ENCODE measurements at places on chromosomes 2 and 18.

- DNase-seq: no peak
Measured at GRCh38 chr2:21198637-21199036, 74.9 kb downstream of the TDRD15 start.

DNA sequence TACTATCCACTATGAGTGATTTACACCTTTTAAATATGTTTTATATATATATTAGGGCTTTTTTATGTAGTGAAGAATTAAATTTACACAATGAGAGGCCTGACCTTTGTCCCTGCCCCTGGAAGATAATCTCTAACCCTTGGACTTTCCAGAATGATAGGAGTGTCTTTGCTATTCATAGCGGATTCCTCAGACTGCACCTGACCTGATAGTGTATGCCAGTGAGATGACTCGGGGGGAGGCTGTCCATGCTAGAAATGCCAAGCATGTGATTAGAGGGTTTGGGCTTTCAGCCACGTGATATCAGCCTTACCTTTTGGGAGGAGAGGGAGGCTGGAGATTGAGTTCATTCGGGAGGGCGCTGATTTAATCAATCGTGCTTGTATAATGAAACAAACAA is 44.1 kb upstream of the LHCGR start:
- DNase-seq: no peak

- no peak for DNase-seq
Measured at GRCh38 chr2:45944074-45944473, 292.6 kb downstream of the PRKCE start.

- no peak for DNase-seq
Measured at GRCh38 chr2:98726205-98726604, 4.7 kb downstream of the MGAT4A start.

DNA sequence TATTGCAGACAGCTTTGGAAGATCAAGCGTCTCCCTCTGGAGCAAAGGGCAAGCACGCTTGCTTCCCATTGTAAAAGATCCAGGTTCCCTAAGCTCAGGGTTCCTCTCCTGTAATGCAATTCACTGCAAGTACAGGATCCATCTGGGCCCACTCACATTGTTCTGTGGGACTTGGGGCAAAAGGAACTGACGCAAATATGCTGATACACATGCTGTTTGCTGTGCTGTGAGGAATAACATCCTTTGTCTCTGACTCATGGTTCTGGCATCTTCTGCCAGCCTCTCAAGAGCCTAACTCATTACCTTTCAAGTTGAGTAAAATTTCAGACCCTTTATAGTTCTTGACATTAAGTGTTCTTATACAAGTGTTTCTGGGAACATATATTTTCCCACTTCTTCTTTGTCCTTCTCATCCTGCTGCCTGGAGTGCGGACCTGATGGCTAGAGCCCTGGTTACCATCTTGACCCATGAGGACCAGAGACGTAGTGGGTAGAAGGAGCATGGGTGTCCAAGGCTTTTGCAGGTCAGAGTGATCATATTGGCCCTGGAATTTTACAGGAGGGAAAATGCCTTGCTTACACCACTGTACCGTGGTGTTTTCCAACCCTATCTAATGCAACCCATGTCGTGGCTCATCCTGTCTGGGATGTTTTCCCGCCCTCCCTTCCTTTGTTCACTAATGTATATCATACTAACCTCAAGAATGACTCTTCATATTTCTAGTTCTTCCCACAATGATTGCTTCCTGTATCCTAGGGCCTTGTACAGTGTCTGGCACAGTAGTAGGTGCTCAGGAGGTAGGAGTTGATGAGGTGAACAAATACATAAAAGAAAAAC is 145.7 kb upstream of the GLI2 start:
- no peak for DNase-seq

GRCh38 chr18:35466334-35466733 is 31.4 kb downstream of the INO80C start:
- DNase-seq: no peak

DNA sequence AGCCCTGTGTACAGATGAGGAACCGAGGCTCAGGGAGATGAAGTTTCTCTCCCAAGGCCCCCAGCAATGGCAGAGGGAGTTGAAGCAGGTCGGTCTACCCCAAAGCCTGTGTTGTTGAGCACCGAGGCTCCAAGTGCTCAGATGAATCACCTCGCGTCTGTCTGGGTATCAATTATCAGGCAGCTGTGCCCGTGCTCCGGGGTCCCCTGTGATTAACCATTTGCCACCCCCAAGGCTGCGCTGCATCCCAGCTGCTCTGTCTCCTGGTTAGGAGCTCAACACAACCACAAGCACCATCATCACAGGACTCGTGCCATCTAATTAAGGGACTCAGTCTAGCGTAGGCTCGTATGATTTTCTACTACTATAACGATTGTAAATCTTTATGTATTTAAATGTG is 27.1 kb downstream of the LIPG start:
- DNase-seq: no peak

- DNase-seq: no peak
Measured at GRCh38 chr2:20852139-20852538, 29.2 kb upstream of the LDAH start.

GRCh38 chr2:67945056-67945455 is 117.7 kb downstream of the C1D start:
- no peak for DNase-seq

GRCh38 chr2:47015706-47016105 is 100.1 kb upstream of the MCFD2 start:
- no peak for DNase-seq

All from stimulated activated CD8-positive, alpha-beta memory T cell treated with anti-CD3 and anti-CD28 coated beads, Interleukin-4, amount 100 ng/mL, for 48 hours (primary cell).